Mesenteric fat pad (tissue), 1 donor: ENCODE measurements at places on chromosomes 1 and 21. TPM values are rescaled to one million over a fixed set of nuclear protein-coding genes. Genes with fewer than 3 reads are reported as not detected.

- peak; percentile 87 for DNase-seq
Measured at GRCh38 chr1:207867136-207868109, 43.5 kb downstream of the CD34 start.

GRCh38 chr1:14605945-14606344, 7.5 kb downstream of the KAZN start:
- no peak for DNase-seq

- peak; percentile 57 for DNase-seq
Measured at GRCh38 chr1:110612060-110612745, 6.0 kb upstream of the KCNA2 start.

DNA sequence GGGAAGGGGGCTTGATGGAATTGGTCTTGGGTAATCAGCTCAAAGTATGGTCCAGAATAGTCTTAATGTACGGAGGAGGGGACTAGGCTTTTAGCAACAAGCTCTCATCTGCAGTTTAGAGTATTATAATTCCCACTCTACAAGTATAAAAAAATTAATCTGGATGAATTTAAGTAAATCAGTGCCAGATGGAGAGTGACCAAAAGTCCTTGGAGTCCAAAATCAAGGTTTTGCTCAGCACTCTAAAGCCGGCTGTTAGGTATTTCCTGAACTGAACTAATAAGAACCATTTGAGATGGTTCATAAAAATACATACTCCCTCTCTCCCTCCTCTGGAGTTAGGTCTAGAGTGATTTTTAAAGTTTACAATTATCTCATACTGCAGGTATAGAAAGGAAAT, 23.7 kb downstream of the GLUL start:
- DNase-seq = no peak

DNA sequence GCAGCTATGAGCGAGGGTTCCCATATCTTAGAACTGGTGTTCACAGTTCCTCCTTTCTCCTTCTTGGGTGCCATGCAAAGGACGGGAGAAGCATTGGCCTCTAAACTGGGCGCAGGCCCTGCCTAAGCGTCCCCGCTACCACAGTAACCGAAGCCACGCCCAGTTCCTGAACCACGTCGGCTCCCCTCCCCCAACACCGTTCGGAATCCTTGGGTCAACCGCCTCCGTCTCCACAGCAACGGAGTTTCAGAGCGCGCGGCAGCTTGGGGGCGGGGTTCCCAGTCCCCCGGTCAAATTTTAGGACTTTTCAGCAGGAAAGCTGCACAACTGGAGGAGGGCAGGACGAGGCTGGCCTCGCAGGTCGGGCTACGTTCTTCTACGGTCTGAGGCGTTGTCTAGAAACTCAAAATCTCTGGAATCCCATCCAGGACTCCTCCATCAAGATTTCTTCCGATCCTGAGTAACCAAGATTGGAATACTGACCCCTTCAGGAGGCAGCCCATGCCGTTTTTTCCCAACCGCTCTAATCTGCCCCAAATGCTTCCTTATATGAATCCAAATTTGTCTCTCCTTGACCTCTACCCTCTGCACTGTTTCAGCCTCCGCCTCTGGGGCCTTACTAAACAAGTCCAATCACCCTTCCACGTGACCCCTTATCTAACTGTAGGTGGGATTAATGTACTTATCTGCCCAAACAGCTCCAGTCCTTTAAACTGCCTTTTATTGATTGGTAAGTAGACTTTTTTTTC, at the start of gene SPAG17:
Gene SPAG17 (minus strand): TSS at position 145 of the 749 bp plus-strand sequence. CDS start 71 bp downstream, at position 74.
- no peak for DNase-seq

DNA sequence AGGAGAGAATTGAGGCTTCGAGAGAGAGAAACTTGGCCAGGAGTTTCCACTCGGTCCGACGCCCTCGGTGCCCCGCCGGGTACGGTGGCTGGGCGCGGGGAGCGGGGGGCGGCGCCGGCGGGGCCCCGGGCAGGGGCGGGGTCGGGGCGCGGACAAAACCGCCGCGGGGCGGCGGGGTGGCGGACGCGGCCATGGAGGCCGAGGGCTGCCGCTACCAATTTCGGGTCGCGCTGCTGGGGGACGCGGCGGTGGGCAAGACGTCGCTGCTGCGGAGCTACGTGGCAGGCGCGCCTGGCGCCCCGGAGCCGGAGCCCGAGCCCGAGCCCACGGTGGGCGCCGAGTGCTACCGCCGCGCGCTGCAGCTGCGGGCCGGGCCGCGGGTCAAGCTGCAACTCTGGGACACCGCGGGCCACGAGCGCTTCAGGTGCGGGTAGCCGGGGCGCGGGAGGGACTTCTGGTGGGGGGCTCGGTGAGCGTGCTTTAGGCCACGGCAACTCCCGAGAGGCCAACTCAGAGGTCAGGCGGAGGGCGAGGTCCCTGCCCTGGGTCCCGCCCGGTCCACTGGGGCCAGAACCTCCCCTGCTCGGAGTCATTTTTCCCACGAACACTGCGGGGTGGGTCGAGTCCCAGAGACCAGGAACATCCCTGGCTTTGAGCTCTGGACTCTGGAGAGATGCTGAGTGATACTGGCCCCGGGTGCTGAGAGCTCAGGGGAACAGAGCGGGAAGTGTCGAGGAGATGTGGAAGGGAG, 431 bp downstream of the RAB42 start:
- no peak for DNase-seq

The CD101 gene
- total RNA-seq = 1.5 TPM

- no peak for DNase-seq
Measured at GRCh38 chr1:155008015-155008941, 5.7 kb downstream of the ZBTB7B start.

The SPRR2E gene
- not detected for total RNA-seq

DNA sequence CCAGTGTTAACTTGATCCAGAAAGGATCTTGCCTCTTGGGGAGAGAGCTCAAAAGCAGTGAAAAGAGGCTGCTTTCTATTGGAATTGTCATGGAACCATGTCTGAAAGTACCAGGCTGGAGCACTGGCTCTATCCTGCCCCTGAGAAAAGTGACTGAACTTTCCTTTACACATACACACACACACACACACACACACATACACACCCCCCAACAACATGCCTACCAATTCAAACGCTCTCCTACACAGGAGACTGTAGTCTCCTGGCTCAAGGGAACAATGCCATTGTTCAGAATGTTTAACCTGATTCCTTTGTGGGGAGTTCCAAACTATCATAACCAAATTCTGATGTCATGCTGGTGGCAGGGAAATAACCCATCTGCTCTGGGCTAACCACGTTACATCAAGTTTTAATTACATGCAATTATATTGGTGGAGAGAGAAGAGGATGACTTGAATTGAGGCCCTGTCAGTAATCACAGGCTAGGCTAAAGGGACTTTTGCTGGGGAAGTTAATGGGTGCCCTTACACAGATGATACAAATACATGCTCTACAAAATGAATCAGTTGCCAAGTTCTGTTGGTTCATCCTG, 52.3 kb upstream of the DUSP10 start:
- DNase-seq = no peak

GRCh38 chr1:196654271-196654670, 2.4 kb downstream of the CFH start:
- no peak for DNase-seq

DNA sequence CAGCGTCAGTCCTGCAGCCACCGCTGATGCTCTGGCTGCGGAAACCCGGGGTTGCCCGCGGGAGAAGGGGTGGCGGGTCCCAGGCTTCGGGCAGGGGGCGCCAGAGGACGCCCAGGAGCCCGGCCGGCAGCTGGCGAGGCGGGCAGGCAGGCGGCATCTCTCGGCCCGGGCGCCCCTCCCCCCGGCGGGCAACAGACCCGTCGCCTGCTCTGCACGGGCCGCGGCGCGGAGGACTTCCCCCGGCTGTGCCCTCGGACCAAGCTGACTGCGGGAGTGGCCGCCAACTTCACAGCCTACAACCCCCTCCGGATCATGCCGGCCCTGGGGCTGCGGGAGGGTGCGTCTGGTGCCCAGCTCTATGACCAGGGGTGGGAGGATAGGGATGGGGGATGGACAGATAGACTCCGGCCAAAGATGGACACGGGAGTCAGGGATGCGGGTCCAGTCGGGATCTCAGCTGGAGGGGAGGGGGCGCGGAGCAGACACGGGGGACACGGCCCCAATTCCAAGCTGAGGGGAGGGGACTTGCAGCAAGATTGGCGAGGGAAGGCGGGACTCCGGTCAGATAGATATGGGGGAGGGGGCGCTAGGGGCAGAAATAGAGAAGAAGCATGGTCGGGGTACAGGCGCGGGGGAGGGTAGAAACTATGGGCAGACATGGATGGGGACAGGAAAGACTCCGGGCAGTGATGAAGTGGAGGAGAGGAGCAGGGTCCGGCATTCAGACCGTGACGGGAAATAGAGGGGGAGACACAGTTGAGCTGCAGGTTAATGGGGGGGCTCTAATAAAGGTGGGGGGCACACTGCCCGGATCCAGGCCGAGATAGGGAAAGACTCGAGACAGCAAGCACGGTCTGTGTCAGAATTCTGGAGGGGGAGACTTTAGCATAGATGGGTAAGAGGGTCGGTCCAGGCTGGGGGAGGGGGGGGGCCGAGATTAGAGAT, 1.1 kb downstream of the ADGRB2 start:
- DNase-seq = no peak

The CFHR1 gene
- 1.8 TPM for total RNA-seq

GRCh38 chr1:157403203-157403602, 149.1 kb downstream of the FCRL5 start:
- no peak for DNase-seq

DNA sequence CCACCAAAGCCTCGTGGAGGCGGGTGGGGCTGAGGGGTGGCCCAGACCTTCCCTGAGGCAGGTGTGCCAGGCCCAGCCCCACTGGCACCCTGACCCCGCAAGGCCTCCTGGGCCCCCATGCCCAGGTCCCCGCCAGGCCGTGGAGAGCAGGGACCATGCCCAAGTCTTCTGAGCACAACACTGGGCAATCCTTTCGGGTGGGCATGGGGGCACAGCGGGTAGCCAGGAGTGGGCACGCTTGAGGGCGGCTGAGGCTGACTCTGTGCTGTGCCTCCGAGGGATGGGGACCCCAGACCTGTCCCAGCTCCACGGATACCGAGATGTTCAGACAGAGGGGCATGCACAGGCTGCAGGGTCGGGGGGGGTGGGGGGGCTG, 12.9 kb downstream of the CFAP410 start:
- DNase-seq = no peak

The SV2A gene
- 2.0 TPM for total RNA-seq

- DNase-seq = no peak
Measured at GRCh38 chr1:158248771-158249170, 5.5 kb upstream of the CD1A start.

DNA sequence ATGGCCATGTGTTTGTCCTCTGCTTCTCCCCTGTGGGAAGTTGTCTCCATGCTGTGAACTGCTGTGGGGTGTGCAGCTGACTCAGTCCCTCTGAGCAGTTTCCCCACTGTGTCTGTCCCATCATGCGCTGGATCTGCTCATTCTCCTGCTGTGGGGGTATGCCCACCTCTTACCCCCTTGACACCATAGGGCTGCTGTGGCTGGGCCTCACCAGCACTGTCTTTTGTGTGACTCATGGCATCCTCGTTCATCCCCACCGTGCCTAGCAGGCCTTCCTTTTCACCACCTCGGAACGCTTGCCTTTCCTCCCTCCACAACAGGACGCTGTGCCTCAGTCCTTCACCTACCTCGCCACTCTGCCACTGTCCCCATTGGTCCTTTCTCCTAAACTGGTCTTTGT, 27.3 kb downstream of the VANGL2 start:
- DNase-seq = no peak

The AK2 gene
- 159 TPM for total RNA-seq

The TARBP1 gene
- total RNA-seq = 19.4 TPM

DNA sequence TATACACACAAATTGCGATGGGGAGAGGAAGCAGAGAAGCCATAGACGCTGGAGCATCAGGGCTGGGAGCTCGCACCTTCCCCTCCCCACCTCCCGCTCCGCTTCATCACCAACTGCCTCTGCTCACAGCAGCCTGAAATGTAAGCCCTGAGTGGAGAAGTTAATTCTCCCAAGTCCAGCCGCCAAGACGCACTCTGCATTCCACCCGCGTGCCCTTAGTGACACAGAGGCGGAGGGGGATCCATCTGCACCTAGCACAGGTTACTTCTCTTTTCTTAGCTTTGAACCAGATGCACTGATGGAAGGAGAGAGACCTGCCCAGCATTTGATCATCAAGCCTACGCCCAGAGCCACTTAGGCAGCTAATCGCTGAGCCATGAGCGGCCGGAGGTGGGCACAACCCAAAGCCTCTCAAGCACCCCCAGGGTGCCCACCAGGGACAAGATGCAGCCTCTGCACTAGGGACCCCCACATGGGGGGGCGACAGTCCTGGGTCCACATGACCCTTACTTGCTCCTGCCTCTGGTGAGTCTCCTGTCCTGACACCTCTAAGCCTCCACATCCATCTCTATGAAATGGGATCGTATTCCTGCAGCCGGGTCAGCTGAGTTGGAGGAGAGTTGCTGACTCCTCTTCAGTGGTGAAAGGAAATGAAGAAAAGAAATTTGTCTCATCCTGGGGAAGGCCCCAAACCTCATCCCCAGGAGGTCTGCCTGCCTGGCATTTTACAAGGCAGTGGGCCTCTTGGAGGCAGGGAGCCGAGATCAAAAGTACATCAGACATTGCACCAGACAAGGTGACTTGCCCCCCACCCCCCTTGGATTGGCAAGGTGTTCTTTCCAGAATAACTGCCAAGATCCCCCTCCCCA, 316.2 kb downstream of the MATN1 start:
- peak; percentile 53 for DNase-seq

DNA sequence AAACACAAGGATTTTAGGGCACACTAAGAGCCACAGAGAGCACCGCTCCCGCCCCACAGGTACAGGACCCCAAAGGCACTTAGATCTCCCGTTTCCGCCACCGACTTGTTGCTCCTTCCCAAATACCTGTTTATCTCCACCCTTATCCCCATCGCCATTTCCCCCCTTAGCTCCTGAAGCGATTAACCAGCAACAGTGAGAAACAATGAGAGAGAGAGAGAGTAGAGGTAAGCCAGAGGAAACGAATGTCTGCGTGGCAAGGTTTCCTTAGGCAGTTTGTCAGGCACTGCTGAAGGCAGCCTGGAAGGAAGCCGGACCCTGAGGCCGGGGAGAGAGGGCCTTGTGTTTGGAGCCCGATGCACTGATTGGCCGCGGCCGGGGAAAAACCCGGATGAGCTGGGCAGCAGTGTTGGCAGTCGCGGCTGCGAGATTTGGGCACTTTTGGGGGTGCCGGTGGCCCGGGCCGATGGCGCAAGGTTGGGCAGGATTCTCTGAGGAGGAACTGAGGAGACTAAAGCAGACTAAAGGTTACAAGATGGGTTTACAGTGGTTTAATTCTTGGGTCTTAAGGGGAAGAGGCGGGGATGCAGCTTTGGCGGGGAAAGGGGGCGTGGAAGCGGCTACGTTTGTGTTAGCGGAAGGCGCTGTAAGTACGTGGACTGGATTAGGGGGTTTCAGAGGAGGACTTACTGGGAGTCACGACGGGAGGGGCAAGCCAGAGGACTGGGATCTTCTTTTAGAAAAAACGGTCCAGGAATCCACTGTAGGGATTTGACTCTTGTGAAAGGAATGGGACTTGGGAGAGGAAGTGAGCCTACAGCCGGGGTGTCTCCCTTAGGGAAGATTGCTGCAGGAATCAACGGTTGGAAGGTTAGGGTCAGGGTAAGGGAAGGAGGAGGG, at the start of gene GORAB:
Gene GORAB (plus strand): TSS at position 409 of the 900 bp plus-strand sequence. CDS start 58 bp downstream, at position 467.
- DNase-seq = peak; percentile 95

- no peak for DNase-seq
Measured at GRCh38 chr21:35234725-35235124, 185.6 kb upstream of the RUNX1 start.

The CRNN gene
- not detected for total RNA-seq

GRCh38 chr1:48960320-48960719, 183.6 kb upstream of the BEND5 start:
- DNase-seq = no peak
